Esophagus mucosa (tissue), 1 donor: ENCODE measurements at places on chromosomes 13 and 19.

DNA sequence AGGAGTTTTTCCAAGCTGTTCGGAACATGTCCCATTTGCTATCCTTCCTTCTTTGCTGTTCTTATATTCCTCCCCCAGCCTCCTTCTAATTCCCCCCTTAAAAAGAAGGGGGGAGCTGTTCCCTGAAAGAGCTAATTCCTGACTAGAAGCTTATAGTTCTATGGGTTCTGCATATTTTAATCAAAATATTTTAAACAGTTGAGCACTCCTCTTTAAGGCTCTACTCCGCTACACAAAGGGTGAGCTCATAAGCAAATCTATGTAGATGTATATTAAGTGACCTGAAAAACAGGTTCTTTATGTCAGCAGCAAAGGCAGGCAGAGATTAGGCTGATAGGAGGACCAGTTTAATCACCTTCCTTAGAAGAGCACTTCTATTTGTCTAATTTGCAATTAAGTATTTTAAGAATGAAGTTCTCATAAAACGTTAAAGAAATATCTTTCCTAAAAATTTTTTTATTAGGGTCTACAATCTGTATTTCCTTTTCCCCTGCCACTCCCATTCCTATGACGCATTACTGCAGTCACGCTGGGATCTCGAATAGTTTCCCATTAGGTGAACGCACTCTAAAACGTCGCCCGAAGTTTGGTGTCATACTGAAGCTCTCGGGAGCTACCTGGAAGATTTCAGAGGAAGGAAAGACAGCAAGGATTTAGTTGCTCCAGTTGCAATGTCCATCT, 5.2 kb downstream of the EFNB2 start:
- ATAC-seq = peak; percentile 69

DNA sequence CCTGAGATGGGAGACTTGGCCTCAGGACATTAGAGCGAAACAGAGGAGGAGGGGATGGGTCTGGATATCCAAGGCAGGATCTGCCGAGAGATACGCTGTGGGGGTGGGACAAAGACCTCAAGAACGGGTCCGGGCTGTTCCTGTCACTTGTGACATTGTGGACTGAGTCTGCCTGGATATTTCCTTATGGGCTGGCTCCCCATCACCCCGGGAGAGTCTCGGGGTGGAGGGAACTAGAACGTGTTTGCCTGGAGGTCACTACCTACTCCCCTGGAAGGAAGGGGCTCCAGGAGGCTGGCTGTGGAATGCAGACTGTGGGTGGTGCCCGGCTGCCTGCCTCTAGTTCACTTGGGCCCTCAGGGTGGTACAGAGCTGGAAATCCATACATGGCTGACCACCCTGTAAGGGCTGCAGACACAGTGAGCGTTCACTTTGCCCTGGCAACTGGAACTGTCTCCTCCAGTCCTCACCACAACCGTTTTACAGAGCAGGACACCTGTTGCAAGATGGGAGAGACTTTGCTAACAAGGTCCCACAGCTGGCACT, 26.4 kb downstream of the DNM2 start:
- no peak for ATAC-seq

DNA sequence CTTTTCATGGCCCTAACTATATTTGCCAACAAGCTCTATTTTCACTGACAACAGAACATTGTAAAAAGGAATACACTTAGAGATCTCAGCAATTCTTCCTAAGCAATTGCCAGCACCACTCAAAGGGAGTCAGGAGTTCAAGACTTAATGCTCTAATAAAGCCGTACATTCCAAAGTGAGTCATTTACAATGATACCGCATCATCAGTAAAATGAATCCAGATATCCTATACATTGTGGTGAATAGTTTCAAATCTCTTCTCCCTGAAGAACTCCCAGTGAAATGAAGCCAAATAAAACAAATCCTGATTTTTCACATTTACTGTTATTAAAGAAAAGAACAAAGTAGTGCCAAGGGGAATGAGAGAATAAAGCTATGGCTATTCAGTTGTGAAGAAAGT, 2898.7 kb upstream of the PCDH20 start:
- no peak for ATAC-seq

GRCh38 chr19:4380254-4380727, 20.1 kb downstream of the SH3GL1 start:
- ATAC-seq = peak; percentile 51

- ATAC-seq = no peak
Observed at GRCh38 chr19:6531956-6532243, 1.1 kb downstream of the TNFSF9 start.

DNA sequence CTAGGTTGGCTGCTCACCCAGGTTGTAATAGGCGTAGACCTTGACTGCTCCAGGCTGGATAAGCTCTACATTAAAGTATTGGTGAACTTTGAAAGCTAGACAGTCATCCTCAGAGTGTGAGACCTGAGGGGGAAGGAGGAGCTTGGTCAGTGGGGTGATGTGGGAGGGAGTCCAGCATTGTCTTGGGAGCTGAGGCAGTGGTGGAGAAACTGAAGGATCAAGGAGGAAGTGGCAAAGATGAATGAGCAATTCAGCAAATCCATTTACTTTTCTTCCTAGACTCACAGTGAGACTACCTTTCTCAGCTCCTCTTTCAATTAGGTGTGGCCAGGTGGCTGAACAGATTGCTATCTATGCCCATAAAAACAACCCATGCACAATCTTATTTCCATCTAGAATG, 10.2 kb upstream of the TNFSF14 start:
- ATAC-seq = no peak

- peak; percentile 57 for ATAC-seq
Observed at GRCh38 chr19:18846862-18847548, 15.2 kb downstream of the UPF1 start.

DNA sequence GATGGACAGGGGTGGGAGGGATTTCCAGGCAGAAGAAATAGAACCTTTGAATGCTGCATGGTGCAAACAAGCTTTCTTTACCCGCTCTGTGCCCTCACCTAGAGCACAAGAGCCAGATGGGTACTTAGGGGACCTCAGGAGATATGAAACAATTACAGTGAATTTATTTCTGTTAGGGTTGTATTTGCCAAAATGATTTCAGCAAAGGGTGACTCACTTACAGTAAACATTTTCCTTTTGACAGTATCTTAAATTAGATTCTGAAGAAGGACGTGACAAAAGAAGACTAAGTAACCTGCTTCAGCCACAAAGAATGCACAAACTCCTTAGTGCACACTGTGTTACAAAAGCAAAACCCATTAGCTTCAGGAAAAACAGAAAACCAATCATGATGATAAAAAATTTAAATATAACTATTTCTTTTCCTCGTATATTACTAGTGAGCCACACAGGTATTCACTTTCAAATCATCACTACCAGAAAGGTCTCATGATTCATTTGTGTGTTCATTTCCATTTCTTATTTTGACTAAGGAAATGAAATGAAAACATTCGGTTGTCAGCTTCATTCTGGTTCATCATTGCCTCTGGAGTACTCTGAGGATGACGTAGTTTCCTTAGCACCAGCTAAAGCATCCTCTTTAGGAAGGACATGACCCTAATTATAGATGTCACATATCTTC, 158.8 kb downstream of the NHLRC3 start:
- ATAC-seq = no peak

- peak; percentile 100 for ATAC-seq
Observed at GRCh38 chr19:32373585-32374295, 28.3 kb downstream of the ZNF507 start.

DNA sequence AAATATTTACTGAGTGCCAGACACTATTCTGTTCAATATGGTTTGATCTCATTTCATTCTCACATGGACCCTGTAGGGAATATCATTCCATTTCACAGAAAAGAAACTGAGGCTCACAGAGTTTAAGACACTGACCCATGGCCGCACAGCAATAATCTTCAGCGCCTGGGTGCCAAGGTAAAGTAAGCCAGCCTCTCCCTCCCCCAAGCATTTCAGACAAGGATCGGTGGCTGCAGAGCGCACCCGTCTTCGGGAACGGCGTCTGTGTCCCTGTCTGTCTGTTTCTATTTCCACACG, 4.3 kb upstream of the PDE4A start:
- ATAC-seq = no peak

DNA sequence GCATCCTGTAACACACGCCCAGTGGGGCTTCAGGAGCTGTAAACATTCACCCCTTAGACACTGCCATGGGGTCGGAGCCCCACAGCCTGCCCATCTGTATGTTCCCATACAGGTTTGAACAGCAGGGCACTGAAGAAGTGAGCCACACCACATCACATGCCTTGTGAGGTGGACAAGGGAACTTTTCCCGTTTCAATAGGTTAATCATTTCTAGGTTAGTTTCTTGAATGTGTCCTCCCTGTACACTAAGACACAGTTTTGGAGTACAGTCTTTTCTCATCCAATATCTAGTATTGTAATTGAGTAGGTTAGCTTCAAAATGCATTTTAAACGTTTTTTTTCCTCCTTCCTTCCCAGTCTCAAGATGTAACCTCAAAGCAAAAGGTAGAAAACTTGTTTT, 700.2 kb upstream of the PCDH20 start:
- no peak for ATAC-seq

- no peak for ATAC-seq
Observed at GRCh38 chr13:58165617-58166016, 534.1 kb downstream of the PCDH17 start.

DNA sequence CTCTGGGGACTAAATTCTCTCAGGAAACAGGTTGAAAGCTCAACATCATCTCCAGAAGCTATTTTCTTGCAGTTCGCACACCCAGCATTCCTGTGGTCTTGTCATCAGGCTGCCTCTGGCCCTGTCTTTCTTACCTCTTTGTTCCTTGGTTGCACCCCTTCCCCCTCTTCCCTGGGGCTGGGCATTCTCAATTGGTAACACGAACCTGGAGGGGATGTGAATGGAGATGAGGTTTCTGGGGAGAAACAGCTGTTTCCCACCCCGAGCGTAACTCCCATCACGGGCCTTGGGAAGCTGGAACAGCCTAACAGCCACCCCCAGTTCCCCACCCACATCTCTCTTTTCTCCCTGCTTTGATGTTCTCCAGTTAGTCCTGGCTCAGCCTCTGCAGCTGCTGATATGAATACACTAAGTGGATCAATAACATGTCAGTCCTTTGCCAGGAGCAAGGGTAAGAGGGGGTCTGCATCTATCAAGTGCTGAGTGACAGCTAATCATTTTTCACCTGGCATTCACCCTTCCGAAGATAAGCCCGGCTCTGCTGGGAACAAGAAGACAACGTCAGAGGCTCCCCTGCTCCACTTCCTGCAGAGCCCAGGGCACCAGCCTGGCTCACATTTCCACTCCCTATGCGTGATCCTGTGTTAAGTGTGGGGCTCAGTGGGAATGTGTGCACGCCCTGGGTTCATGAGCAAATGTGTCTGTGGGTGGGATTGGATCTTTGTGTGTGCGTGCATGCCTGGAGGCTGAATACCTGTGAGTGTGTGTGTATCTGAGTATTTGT, 74.0 kb upstream of the KCTD15 start:
- no peak for ATAC-seq

DNA sequence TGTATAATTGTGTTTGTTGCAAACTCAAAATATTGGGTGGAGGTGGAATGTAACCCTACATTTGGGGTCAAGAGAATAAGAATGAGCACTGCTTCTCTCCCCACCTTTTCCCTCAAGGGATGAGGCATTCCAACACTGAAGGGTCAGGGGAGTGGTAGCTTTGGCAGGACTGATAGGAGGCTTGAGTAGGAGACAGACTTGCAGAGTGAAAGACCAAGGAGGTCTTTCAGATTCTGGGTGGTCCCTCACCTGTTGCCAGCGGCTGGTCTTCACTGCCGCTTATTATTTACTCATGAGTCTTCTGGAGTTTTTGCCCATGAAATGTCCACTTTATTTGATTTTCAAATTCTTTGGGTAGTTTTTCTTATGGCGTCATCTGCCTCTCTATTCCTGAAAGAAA, 118.8 kb downstream of the LMO7 start:
- no peak for ATAC-seq

GRCh38 chr13:36530050-36530789, 97.9 kb downstream of the CCNA1 start:
- peak; percentile 86 for ATAC-seq

GRCh38 chr19:30634996-30635975, 263.1 kb downstream of the ZNF536 start:
- no peak for ATAC-seq

DNA sequence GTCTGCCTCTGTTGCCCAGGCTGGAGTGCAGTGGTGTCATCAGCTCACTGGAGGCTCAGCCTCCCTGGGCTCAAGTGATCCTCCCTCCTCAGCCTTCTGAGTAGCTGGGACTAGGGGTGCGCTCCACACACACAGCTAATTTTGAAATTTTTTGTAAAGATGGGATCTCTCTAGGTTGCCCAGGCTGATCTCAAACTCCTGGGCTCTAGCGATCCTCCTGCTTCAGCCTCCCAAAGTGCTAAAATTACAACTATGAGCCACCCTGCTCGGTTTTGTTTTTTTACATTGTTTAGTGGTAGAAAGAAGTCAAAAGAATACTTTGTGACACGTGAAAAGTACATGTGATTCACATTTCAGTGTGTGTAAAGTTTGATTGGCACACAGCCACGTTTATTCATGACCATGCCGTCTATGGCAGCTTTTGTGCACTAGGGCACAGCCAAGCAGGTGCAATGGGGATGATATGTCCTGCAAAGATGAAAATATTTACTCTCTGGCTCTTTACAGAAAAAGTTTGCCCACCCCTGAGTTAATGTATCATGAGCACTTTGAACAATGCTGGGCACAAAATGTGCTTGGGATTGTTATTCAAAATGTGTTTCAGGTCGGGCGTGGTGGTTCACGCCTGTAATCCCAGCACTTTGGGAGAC, 16.2 kb upstream of the NFIC start:
- peak; percentile 32 for ATAC-seq

DNA sequence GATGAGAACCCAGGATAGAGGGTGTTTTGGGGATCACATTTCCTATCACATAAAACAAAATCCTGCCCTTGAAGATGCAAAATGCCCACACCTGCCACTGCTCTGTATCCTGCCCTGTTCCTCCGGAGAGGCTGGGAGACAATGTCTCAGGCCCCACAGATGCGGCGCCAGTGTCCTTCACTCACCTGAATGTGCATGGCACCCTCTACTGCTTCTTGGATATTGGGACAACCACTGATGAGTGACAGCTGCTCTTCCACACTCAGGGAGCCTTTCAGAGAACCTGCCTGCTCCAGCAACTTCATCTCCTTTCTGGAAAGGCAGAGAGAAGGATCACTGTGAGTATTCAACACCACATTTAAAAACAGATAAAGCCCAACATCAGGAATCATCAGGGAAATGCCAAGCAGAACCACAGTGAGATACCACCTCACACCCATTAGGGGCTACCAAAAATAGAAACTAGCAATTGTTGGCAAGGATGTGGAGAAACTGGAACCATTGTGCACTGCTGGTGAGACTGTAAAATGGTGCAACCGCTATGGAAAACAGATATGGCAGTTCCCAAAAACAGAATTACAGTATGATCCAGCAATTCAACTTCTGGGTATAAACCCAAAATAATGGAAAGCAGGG, 36.4 kb downstream of the CRYL1 start:
- peak; percentile 53 for ATAC-seq

DNA sequence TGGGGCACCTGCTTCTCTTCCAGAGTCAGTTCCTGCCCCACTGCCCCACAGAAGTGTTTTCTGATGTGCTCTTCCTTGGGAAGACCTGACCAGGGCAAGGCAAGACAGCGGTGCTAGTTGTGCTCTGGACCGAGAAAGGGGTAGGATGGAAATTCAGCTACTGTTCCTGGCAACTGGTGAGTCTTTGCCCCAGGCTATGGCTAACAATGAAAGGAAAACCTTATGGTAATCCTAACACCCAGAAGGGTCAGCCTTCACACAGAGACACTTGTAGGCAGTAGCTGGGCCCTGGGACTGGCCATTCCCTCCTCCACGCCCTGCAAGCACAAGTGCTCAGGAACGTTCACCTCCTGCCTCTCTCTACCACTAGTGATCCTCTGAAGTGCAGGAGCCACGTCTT, 9.6 kb upstream of the CYSLTR2 start:
- ATAC-seq = no peak

GRCh38 chr19:29528350-29528945, 2.7 kb downstream of the VSTM2B start:
- ATAC-seq = peak; percentile 57
